ENCODE measurements at places on chromosomes 7 and 10.

GRCh38 chr7:101882005-101882421 is 64.6 kb downstream of the CUX1 start:
- DNase-seq: no peak

DNA sequence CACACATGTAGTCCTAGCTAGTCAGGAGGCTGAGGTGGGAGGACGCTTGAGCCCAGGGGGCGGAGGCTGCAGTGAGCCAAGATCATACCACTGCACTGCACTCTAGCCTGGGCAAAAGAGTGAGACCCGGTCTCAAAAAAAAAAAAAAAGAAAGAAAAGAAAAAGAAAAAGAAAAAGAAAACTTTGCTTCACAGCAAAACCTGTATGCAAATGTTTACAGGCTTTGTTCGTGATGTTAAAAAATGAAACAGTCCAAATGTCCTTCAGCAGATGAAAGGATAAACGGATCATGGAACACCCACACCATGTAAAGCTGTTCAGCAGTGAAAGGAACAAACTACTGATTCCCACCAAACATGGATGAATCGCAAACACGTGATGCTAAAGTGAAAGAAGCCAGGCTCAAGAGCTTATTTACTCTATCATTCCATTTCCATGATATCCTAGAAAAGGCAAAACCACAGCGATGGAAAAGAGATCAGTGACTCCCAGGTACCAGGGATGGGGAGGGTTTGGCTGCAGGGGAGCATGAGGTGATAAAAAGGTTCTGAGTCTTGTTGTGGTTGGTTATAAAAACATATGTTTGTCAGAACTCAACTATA is 15.1 kb downstream of the LRRC20 start:
- no peak for DNase-seq

- no peak for DNase-seq
Observed at GRCh38 chr10:122716025-122716424, 16.4 kb upstream of the C10orf120 start.

DNA sequence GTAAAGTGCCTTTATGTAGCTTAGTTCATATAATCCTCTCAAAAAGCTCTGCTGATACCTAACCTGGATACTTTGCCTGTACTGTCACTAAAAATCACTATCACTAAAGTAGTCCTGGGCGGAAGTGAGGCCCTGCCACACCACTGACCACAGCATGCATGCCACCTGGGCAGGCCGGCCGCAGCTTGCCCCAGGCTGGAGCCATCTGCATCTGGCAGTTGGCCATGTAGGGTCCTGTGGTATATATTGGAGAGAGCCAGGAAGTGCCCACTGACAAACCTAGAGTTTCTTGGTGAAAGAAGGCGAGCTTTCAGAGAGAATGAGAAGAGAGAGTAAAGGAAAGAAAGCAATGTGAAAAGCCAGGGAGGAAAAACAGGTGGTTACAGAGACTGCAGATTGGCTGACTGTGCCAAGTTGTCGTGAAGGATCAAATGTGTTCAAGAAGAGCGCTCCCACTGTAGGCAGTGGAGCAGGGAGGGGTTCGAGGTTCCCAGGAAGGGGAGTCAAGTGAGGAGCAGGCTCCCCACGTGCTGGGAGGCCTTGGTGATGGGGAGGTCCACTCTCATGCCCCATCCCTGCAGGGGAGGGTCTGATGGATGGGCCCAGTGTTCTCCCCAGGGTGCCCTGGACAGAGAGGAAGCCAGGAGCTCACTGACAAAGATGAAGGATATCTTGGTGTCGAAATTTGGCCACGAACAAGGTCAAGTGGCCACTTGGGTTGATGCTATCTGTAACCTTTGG is 13.6 kb downstream of the LOXL4 start:
- no peak for DNase-seq

DNA sequence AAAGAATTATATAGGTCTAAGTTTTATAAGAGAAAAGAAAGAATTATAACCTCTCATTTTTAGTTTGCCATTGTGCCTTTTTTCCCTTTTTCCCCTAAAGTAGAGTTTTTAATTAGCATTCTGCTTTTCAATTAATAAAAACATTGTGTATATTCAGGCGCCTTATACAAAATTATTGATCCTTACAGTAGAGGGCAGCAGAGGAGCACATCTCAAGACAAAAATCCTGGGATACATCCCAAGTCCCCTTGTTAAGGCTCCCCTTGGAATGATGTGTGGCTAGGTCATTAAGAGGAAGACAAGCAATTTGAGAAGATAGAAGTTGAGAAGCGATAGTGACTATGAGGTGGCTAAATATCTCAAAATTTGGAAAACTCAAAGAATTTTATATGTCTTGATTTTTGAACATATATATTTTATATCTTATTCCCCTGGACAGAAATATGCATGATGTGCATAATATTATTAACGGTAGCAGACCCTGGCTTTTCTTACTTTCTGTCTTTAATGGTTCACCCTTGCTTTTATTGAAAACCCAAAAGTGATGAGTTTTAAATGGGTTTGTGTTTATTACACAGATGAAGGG is 19.1 kb upstream of the TPK1 start:
- DNase-seq: peak; percentile 6

- no peak for DNase-seq
Observed at GRCh38 chr10:80509403-80510161, 28.1 kb upstream of the SH2D4B start.

GRCh38 chr10:92538231-92538958 is 35.5 kb downstream of the IDE start:
- no peak for DNase-seq

GRCh38 chr10:7479861-7480598 is 69.2 kb upstream of the SFMBT2 start:
- no peak for DNase-seq
